ENCODE measurements at places on chromosomes 4 and X.

DNA sequence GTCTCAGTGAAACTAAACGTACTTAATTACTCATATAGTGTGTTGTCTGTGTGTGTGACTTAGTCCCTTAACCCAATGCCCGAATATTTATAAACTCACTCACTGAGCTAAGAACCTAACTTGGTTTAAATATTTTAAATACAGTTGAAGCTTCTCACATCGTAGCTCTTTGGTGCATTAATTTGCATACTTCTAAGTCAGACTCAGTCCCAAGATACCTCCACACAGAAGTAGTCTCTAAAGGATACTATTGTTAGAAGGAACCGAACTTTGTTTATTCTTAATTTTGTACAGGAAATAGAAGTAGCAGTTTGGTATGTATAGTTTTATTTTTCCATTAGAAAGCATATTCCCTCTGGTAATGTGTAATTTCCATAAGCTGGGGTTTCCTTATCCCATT lies 54.0 kb upstream of the NKAP start:
- DNase-seq = no peak

DNA sequence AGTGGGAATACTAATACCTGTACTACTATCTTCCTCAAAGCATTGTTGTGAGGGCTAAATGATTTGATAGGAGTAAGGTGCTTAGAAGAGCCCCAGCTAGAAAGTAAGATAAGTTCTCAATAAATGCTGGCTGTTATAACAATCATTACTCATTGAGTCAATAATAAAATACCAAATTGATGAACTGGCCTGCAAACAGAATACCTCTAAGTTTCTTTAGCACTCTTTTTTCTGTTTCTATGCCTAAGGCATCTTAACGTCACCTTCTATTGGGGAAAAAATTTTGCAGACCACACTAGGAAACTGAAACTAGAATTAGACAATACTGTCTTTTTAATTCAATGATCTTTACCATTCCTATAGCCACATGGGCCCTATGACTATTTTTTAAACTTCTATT lies 1.2 kb downstream of the CLTRN start:
- no peak for DNase-seq

DNA sequence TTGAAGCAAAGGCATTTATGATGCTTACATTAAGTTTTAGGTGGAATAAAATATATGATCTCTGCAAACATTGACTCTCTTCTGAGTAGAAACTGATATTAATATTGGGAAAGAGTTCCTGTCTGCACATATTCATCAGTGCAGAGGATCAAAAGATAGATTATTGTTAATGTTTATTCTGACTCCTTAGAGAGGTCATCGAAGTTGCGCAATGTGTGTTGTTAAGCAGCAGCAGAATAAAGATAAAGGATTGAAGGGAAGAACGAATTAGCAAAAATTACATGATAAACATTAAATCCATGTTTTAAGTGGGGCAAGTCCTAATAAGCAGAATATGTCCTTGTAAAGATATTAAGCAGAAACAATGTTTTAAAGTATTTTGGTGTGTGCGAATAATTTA lies 72.6 kb upstream of the MBNL3 start:
- no peak for DNase-seq

DNA sequence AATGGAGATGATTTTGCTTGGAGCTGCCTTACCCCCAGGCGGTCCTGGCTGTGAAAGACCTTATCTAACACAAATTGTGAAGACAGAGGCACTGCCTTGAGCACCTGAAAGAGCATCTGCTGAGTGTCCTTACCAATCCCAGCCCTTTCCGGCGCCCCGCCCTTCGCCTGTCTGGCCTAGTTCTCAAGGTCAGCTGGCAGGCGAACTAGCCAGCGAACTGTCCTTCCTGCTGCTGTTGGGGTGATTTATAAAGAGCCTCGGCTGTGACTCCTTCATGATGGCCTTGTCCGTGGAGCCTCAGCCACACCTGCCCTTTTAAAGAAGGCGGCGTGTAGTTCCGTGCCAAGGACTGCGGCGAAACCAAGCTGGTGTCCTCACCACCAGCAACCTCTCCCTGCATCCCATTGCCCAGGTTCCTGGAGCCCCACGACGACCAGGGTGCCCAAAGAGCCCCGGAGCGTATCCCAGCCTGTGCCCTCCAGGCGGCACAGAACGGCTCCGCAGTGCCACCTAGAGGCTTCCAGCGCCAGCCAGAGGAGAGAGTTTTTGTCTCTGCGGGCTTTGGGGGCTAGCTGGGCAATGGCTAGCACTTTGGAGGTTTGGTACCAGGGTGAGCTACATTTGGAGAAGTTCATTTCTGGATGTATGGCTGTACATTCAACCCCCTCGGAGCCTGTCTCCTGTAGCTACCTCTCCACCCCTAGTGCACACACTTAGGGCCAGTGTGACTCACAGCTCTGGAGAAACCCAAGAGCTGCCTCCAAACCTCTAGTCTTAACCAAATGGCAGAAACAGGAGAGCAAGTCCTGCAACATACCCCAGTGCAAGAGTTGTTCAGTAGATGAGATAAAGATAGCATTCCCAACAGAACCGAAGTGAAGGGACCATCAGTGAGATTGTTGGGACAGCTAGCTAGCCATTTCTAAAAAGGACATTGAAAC lies 36.8 kb upstream of the VMA21 start:
- DNase-seq = no peak

DNA sequence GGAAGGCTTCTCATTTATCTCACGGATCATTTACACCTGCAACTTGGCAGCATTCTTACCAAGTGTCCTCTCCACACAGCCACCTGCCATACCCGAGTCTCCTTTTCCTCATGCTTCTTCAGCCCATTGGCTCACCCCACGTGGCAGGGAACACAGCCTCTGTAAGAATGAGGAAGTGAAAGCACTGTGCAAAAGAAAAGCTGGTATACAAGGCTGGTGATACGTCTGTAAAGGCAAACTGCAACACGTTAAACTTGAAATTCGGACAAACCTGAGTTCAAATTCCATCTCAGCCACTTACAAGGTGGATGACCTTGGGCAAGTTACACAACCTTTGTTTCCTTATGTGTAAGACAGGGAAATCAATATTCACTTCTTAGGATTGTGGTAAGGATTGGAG lies 164.0 kb upstream of the RASGEF1B start:
- DNase-seq = no peak

DNA sequence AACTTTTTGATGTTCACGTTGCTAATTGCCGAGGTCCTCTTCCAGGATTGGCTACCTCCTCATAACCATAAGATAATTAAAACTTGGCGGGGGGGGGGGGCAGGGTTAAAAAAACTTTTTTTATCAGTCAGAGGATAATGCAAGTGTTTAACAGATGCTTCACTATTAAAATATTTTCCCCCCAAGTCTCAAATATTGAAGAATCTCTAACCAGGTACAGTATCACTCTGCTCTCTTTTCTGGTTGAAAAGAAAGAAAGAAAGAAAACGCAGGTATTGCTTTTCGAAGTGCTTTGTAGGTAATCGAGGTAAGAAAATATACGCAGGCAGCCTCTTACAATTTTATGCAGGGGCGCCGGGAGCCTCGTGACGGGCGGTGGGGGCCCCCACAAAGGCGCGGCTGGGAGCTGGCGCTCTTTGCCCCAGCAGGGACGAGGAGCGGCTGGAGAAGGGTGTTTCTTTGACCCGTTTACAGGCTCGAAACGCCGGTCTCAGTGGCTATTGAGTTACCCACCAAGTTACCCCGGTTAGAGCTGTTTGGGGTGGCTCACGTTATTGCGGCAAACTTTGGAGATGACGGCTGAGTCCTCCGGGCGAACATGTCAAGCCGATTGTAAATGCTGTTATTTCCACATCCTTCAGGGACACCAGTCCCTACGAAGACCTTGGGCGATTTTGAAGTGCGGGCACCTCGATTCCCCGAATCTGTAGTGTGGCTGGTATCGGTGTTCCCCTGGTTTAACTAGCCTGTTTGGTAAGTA lies 477 bp upstream of the HAND2 start:
- DNase-seq = no peak

GRCh38 chr4:93960450-93960849 lies 131.9 kb downstream of the ATOH1 start:
- DNase-seq = no peak

DNA sequence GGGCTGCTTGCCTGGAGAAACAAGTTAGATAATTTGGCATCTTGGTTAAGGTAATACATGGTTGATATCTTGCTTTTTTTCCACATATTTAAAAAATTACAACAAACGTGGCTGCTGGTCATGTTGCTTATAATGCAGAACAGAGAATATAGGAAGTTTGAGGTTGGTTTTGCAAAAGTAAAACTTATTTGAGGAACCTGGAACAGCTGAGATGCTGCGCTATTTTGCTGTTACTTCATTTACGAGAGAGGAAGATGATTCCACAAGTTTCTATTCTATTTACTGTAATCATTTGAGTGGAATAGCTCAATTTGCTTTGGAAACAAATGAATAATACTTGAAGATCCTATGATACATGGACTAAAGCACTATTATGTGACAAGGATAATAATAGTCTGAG lies 118.9 kb downstream of the TMA16 start:
- no peak for DNase-seq

GRCh38 chr4:112808001-112808400 lies 171.1 kb downstream of the LARP7 start:
- DNase-seq = no peak

DNA sequence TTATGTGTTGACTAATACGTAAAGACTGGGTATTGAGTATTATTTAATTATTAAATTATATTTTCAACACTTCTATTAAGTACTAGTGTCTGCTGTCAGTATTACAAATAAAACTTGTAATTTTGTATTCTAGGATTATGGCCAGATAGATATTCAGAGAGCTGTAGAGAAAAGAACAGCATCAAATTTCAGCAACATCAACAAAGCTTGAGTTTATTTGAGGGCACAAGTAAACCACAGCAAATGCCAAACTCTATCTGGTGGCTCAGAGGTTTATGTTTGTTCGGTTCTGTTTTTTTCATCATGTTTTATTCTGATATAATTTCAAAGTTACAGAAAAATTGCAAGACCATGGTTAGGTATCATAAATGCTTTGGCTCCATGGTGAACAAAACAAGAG lies 1530.5 kb downstream of the PCDH18 start:
- DNase-seq = no peak

GRCh38 chr4:31660916-31661315 lies 940.7 kb downstream of the PCDH7 start:
- DNase-seq = no peak
